Chondrocyte (in vitro differentiated cells): ENCODE measurements at places on chromosomes 1 and 21. TPM values are rescaled to one million over a fixed set of nuclear protein-coding genes. Genes with fewer than 3 reads are reported as not detected.

DNA sequence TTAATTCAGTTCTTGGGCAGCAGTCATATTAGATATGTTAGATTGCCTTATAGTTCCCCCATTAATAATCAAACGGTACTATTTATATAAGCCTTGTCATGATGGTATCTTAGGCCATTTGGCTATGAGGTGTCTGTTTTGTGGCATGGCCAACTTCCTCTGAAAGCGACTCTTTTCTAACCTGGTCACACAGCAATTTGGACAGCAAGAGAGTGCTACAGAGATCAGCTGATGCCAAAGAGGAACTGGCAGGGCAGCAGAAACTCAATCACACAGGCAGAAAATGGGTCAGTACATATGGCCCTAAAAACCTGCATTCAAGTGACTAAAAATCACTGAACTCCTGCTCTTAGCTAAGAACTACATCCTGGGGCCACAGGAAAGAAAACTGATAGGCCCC, 13.4 kb upstream of the MUTYH start:
- no peak overlapping the region for H3K27ac ChIP-seq
- no peak overlapping the region for H3K4me3 ChIP-seq
- H3K4me1 ChIP-seq, result peaks cover 5% of the 10 kb centered on the region
- no peaks in the 10 kb centered on the region for H3K27me3 ChIP-seq
- no peaks in the 10 kb centered on the region for H3K36me3 ChIP-seq

- H3K4me1 ChIP-seq, result no peaks in the 10 kb centered on the region
- no peak for DNase-seq
- H3K36me3 ChIP-seq, result no peaks in the 10 kb centered on the region
- no peak overlapping the region for H3K4me3 ChIP-seq
- peaks cover 32% of the 10 kb centered on the region for H3K27me3 ChIP-seq
- no peak overlapping the region for H3K27ac ChIP-seq
Measured at GRCh38 chr1:70554341-70554740, 143.3 kb downstream of the CTH start.

DNA sequence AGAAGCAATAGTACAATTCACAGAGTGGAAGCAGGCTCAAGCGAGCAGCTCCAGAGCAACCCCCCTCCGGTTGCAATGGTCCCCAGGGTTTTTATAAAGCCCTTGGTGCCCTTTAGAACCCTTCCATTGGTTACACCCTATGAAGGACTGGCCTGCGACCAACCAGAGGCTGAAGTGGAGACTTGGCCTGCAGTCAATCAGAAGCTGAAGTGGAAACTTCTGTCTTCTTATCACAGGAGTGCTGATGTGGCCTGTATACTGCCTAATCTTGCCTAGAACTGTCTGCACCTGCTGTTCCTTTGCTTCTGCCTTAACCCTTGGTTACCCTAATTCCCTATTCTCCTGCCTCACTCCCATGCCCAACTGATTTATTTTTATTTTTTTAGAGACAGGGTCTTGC, 15.4 kb upstream of the FRRS1 start:
- H3K4me1 ChIP-seq, result no peaks in the 10 kb centered on the region
- no peaks in the 10 kb centered on the region for H3K36me3 ChIP-seq
- peaks cover 26% of the 10 kb centered on the region for H3K27me3 ChIP-seq
- DNase-seq, result no peak
- H3K27ac ChIP-seq, result no peak overlapping the region
- H3K4me3 ChIP-seq, result no peak overlapping the region

DNA sequence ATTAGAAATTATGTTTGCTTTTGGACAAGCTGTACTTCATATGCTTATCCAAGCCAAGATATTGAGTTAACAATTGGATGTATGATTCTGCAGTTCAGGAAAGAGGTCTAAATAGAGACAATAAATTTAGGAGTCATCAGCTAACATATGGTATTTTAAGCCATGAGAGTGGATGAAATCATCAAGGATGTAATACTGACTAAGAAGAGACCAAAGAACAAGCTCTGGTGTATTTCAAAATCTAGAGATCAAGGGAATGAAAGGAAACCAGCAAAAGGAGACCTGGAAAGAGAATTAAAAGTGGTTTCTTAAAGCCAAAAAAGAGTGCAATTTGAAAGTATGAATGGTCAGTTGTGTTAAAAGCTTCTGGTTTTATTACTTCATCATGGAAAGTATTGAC, 183.6 kb upstream of the BEND5 start:
- H3K27me3 ChIP-seq, result peaks cover 1% of the 10 kb centered on the region
- no peak for DNase-seq
- H3K36me3 ChIP-seq, result no peaks in the 10 kb centered on the region

The CHML gene
- total RNA-seq, result 12.8 to 14.0 TPM (median 13.3 TPM) in 3 replicates

The DNAJB4 gene
- 103 to 109 TPM (median 109 TPM) in 3 replicates for total RNA-seq

DNA sequence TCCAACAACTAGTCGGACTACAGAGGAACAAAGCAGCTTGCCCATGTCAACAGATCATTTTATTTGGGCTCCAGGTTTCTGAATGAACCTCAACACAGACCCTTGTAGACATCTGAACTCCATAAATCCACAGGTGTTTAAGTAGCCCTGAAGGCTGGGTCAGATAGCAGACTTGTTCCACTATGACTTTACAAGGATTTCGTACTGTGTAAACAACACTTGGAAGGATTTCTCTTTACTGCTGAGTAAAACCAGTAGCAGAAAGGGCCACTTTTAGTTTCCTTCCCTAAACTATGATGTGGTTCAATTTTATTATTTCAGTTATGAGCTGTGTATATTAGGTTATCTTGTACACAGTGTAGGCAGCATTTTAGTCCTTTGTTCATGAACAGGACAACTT, 316.4 kb upstream of the ADGRL2 start:
- DNase-seq, result no peak
- H3K4me1 ChIP-seq, result no peaks in the 10 kb centered on the region
- H3K27ac ChIP-seq, result no peak overlapping the region
- H3K27me3 ChIP-seq, result no peaks in the 10 kb centered on the region
- no peak overlapping the region for H3K4me3 ChIP-seq

DNA sequence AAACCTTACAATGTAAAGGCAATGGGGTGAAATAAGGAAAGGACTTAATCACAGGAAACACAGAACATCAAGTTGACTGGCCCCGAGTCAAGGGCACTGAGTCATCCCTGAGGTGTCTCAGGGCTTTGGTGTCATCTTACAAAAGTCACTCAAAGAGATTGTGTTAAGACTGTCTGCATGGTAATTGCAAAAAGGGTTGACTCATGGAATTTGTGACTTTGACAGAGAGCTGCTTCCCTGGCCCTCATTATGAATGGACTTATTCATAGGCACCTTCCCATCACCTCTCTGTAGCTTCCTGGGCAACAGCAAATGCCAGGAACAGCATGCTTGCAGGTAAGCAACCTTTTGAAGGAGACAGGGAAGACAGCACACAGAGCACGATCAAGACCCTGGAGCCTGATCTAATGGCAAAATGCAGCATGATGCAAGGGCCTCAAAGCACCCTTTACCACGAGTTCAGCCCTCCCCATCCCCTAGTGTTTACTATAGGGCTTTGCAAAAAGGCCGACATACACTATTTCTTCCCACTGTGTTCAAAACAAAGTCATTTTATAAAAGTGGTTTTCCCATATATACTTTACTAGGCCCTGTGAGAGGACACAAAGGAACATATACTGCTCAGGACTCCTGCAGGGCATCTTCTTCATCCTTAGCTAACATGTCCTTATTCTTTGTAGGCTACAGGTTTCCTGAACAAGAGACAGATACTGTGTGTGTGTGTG, 17.1 kb downstream of the ZP4 start:
- H3K4me3 ChIP-seq, result no peak overlapping the region
- H3K4me1 ChIP-seq, result peaks cover 24% of the 10 kb centered on the region
- H3K36me3 ChIP-seq, result no peaks in the 10 kb centered on the region
- H3K27ac ChIP-seq, result peak overlapping the region; percentile 9
- DNase-seq, result no peak

The GBP5 gene
- not detected in 3 replicates for total RNA-seq
